ENCODE measurements at places on chromosomes 7 and 10. TPM values are rescaled to one million over a fixed set of nuclear protein-coding genes. Genes with fewer than 3 reads are reported as not detected.

Gene NUTM2D
- polyA plus RNA-seq: 1.2 TPM

Gene ERVW-1
- 0.08 TPM for polyA plus RNA-seq

Gene NHLRC2
- 4.9 TPM for polyA plus RNA-seq

Gene PKD2L1
- 0.33 TPM for polyA plus RNA-seq

All from H1 (cell line).